ENCODE measurements at places on chromosomes 12 and 14.
A peak's percentile ranks its signal among the peaks of the same experiment; 100 is the strongest.

- no peak for DNase-seq
Measured at GRCh38 chr12:11685316-11685715, 35.8 kb downstream of the ETV6 start.

- DNase-seq, result peak; percentile 52
Measured at GRCh38 chr12:5745251-5745888, 199.7 kb downstream of the ANO2 start.

- no peak for DNase-seq
Measured at GRCh38 chr12:70648831-70649230, 11.6 kb upstream of the PTPRB start.

- DNase-seq, result no peak
Measured at GRCh38 chr12:94427501-94428381, 31.9 kb downstream of the CEP83 start.

GRCh38 chr14:60275932-60276331 is 26.9 kb downstream of the PPM1A start:
- DNase-seq, result no peak

GRCh38 chr12:79309039-79309438 is 381.7 kb downstream of the PAWR start:
- DNase-seq, result no peak

DNA sequence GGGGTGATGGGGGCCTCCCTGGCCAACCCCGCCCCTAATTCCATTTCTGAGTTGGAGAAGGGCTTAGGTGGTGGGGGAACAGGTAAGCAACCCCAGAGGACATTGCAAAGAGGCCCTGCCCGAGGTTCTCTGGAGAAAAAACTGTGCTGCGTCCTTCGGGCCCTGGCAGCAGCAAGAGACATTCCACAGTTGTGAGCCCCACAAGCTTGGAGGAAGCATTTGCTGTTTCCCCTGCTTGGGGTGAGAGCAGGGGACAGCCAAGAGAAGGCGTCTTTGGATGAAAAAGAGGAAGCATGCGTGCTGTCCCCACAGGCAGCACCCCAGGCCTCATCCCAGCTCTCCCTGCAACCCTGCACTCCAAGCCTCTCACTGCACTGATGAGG is 1.3 kb downstream of the BDKRB2 start:
- no peak for DNase-seq

- no peak for DNase-seq
Measured at GRCh38 chr14:20799456-20799891, 3.2 kb downstream of the RNASE1 start.

DNA sequence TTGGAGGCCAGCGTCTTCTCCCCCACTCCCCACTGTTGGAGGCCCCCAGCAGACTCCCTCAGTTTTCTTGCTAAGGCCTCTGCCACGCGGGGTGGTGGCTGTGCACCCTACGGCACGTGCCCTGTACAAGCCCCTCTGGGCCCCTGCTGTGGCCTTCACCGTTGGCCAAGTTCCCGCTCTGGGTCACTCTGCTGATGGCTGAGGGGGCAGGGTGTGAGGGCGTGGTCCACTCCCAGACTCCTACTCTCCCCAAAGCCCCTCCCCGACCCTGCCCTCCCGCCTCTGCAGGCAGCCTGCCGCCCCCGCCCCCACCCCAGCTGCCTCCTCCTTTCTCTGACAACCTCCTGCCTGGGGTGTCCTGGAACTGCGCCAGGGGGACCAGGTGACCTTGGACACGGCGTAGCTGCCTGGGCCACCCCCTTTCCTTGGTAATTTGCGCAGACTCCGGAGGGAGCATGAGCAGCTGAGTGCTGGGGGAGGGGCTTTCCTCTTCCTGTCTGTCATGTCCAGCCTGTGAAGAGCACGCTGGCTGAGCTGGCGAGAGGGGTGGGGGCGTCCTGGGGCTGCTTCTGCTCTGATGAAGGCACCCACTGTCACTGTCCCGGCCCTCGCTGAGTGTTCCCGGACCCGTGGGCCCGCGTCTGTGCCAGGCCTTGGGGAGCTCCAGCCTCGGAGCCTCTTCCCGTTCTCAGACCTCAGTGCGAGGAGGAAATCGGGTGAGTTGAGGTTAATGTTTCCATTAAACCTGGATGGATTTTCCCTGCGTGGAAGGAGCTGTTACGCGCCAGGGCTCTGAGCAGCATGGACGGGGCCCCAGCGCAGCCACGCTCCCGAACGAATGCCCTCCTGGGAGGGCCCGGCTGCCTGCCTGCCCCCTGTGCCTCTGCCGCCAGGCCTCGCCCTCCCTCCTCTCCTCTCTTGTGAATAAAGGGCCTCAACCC is 85.0 kb downstream of the KIF26A start:
- no peak for DNase-seq
